Pancreas (tissue), 10 donors: ENCODE measurements at places on chromosomes 5 and 9. TPM values are rescaled to one million over a fixed set of nuclear protein-coding genes. Genes with fewer than 3 reads are reported as not detected.
A peak's percentile ranks its signal among the peaks of the same experiment; 100 is the strongest.

Gene STPG3
- not detected for polyA plus RNA-seq

Gene TRIM32
- 3.2 TPM for polyA plus RNA-seq

Gene OCLN
- 12.9 TPM for polyA plus RNA-seq

Gene FGF10
- polyA plus RNA-seq, result 1.8 TPM

Gene CFAP90
- 2.1 TPM for polyA plus RNA-seq

Gene HRH2
- polyA plus RNA-seq, result 0.34 TPM

Gene WHRN
- 23.7 TPM for polyA plus RNA-seq

Gene PIP5K1B
- 1.5 TPM for polyA plus RNA-seq

Gene MEIKIN
- not detected for polyA plus RNA-seq

Gene SHC3
- polyA plus RNA-seq, result 0.92 TPM

DNA sequence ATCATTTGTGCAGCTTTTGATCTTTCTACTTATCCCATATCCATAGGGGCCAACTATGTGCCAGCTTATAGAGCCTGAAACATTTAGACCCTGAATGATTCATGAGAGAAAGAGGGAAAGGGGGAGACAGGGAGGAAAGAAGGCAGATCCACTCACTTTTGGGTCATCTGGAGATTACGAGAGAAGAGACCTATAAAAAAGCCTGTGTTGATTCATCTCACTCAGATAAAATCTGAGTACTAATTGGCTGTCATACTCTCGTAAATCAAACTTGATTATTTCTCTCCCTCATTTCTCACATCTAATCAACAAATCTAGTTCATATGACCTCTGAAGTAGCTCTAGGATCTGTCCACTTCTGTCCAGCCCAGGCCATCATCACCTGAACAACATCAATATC is 137.1 kb downstream of the ARL15 start:
- no peaks in the 10 kb centered on the region for H3K36me3 ChIP-seq
- no peak for DNase-seq
- no peaks in the 10 kb centered on the region for H3K27me3 ChIP-seq
- no peaks in the 10 kb centered on the region for H3K4me1 ChIP-seq
- no peak overlapping the region for H3K4me3 ChIP-seq
- H3K27ac ChIP-seq, result no peak overlapping the region

DNA sequence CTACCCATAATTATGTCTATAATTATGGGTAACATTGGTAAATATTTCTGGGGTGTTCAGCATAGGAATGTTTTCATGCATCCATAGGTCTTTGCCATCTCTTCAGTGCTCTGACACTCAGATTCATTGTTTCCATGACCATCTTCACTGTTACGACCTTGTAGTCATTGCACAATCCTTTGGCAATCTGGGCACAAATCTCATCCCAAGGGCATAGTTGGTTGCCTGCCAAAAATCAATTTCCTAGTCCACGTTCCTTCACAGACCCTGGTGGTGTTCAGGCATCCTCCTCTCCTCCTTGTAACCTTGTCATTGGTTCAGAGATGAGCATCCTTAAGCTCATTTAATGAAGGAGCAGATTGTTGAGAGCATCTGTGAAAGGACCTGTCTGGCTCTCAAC is 1400.7 kb downstream of the CDH12 start:
- no peak for DNase-seq
- no peaks in the 10 kb centered on the region for H3K27me3 ChIP-seq
- H3K27ac ChIP-seq, result no peak overlapping the region
- H3K4me1 ChIP-seq, result no peaks in the 10 kb centered on the region
- no peaks in the 10 kb centered on the region for H3K36me3 ChIP-seq

- H3K27me3 ChIP-seq, result no peaks in the 10 kb centered on the region
- DNase-seq, result no peak
- no peaks in the 10 kb centered on the region for H3K36me3 ChIP-seq
- H3K4me1 ChIP-seq, result no peaks in the 10 kb centered on the region
Observed at GRCh38 chr5:27403243-27403882, 365.0 kb upstream of the CDH9 start.

DNA sequence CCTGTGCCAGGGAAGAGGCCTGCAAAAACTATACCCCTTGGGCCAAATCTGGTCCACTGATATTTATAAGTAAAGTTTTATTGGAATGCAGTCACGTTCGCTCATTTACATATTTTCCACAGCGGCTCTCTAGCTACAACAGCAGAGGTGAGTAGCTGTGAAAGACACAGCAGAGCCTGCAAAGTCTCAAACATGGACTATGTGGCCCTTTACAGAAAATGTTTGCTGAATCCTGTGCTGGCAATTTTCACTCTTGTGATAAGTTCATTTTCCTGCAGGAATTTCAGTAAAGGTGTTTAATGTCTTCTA is 70.1 kb downstream of the EPB41L4B start:
- peak overlapping the region; percentile 93 for H3K27ac ChIP-seq
- H3K4me3 ChIP-seq, result no peak overlapping the region
- H3K27me3 ChIP-seq, result no peaks in the 10 kb centered on the region
- DNase-seq, result no peak
- no peaks in the 10 kb centered on the region for H3K36me3 ChIP-seq
- peaks cover 70% of the 10 kb centered on the region for H3K4me1 ChIP-seq

DNA sequence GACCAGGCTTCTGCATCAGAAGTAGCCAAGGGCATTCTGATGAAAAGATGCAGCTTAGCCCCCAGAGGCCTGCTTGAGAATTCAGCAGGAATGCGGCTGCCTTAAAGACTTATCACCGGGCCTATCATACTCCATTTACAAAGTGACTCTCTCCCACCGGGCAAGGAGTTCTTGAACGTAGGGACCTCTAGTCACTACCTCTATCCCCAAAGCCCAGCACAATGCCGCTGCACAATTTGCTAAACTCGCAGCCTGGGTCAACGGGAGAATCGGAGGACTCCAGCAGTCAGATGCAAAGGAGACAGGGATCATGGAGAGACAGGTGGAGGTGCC is 661 bp downstream of the PDCL start:
- H3K36me3 ChIP-seq, result no peaks in the 10 kb centered on the region
- no peak for DNase-seq
- peak overlapping the region; percentile 84 for H3K27ac ChIP-seq
- H3K4me1 ChIP-seq, result peaks cover 18% of the 10 kb centered on the region
- no peaks in the 10 kb centered on the region for H3K27me3 ChIP-seq
- H3K4me3 ChIP-seq, result peak overlapping the region; percentile 87

GRCh38 chr5:120657104-120657503 is 193.0 kb downstream of the PRR16 start:
- no peaks in the 10 kb centered on the region for H3K36me3 ChIP-seq
- no peaks in the 10 kb centered on the region for H3K4me1 ChIP-seq
- DNase-seq, result no peak
- H3K4me3 ChIP-seq, result no peak overlapping the region
- no peak overlapping the region for H3K27ac ChIP-seq

- H3K4me1 ChIP-seq, result no peaks in the 10 kb centered on the region
- DNase-seq, result no peak
- H3K27ac ChIP-seq, result no peak overlapping the region
- H3K4me3 ChIP-seq, result no peak overlapping the region
Observed at GRCh38 chr5:111495159-111495558, 17.2 kb downstream of the STARD4 start.

DNA sequence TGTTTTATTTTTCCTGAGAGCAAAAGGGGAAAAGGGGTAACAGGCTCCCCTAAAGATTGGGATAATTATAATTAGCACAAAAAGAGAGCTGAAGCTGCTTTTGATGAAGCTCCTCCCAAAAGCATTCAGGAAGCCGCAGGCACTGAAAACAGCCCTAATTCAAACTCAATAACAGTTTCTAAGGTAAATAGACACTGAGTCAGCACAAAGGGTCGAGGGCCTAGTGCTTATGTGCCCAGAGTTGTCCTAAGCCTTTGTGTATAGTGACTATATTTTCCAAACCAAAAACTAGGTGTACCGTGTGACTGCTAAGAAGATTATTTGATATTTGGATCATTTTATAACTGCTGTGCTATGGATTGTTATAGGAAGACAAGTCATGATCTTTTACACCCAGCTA is 67.7 kb downstream of the HMHB1 start:
- H3K4me3 ChIP-seq, result no peak overlapping the region
- no peak for DNase-seq
- H3K27me3 ChIP-seq, result no peaks in the 10 kb centered on the region
- H3K27ac ChIP-seq, result no peak overlapping the region
- no peaks in the 10 kb centered on the region for H3K4me1 ChIP-seq

DNA sequence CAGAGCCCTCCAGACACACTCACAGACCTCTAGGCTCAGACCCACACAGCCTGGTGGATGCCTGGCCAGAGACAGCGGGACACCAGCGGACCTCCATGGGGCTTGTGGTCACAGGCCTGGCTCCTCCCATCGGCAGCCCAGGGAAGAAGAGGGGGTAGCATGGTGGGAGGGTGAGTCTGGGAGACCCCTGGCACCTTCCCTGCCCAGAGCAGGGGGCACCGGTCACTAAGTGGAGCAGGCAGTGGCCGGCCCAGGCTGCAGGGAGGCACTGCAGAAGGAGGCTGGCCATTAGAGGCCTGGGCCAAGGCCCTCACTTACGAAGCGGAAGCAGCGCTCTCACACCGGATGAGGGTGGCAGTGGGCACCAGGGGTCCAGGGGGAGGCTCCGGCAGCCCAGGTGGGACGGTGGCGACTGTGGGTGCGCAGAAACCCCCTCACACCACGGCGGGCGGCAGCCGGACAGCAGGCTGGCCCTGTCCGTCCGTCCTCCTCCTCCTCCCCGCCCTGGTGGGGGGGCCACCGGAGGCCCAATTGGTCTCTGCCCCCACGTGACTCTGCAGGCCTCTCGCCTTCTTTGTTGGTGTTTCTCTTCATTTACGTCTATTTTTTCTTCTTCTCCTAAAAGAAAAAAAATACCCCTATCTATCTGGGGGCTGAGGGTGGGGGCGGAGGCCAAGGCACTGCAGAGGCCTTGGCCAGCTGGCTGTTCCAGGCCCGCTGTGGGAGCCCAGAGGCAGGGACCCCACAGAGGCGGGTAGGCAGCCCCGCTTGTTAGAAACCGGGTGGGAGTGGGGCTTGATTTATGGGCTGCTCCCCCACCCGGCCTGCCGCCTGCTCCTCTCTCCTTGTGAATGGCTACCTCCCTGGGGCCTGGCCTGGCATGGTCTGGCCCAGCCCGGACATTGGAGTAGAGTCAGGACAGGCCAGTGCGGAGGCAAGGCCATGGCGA is at the start of gene NR5A1:
NR5A1 (minus strand) TSS at position 469 of the 949 bp plus-strand sequence. CDS start 4,004 bp downstream, outside the sequence.
- peak; percentile 60 for DNase-seq
- H3K4me1 ChIP-seq, result peaks cover 3% of the 10 kb centered on the region
- H3K36me3 ChIP-seq, result no peaks in the 10 kb centered on the region

GRCh38 chr5:67416986-67417385 is 220.4 kb upstream of the CD180 start:
- H3K4me3 ChIP-seq, result no peak overlapping the region
- H3K4me1 ChIP-seq, result no peaks in the 10 kb centered on the region
- no peak overlapping the region for H3K27ac ChIP-seq
- H3K36me3 ChIP-seq, result no peaks in the 10 kb centered on the region

DNA sequence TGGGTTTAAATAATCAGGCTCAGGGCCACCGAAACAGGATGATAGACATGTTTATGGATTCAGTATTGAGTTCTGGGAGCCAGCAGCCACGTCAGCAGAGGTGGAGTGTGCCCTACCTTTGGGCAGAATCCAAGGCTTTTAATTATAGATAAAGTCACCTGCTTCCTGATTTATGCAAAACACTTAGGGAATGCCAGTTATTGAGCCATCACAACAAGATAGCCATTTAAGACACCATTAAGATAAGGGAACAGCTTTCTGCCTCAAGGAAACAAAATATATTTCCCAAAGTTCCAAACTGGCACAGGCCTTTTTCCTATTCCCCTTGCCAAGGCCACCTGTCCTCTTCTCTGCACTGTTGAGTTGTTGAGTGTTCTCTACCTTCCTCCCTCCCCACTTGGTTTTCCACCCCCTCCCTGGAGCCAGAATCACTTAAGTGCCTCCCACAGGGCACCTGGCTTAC is 2.4 kb downstream of the CCL28 start:
- DNase-seq, result peak; percentile 80
- peak overlapping the region; percentile 84 for H3K27ac ChIP-seq
- H3K27me3 ChIP-seq, result no peaks in the 10 kb centered on the region
- no peaks in the 10 kb centered on the region for H3K36me3 ChIP-seq

- no peak overlapping the region for H3K27ac ChIP-seq
- no peak for DNase-seq
- H3K4me1 ChIP-seq, result peaks cover 8% of the 10 kb centered on the region
- H3K4me3 ChIP-seq, result no peak overlapping the region
- no peaks in the 10 kb centered on the region for H3K27me3 ChIP-seq
Observed at GRCh38 chr5:180294913-180295555, 3.2 kb upstream of the MAPK9 start.

DNA sequence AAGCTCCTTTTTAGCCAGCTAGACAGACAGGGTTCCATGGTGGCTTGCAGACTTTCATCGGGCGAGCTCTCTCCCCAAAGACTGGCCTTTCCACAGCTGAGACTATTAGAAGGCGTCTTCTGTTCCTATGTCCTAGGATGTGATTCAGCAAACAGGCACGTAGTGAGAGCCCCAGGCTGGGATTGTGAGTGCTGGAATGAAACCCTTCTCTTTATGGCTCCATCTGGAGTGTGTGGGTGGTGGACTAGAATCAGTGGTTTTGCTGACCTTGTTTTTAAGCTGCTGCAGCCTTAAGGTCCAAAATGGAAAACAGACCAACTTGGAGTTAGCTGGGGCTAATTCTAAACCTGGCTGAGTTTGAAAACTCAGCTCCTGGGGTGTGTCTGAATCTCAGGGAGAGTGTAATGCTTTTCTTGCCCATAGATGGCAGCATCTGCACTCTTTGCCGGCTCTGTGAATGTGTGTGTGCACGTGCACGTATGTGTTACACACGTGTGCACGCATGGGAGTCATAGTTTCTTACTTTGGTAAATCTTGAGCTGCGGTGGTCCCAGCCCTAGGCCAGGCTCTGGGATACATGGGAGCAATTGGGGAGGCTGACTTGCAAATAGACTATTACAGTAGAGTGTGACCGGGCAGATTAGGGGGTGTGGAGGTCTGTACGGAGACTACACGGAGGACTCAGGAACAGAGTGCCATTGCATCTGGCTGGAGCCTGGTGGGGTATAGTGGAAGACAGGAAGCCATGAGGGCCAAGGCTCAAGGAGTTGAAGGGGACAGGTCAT is 10.7 kb downstream of the GSN start:
- no peaks in the 10 kb centered on the region for H3K36me3 ChIP-seq
- no peak overlapping the region for H3K4me3 ChIP-seq
- H3K4me1 ChIP-seq, result peaks cover 5% of the 10 kb centered on the region
- no peaks in the 10 kb centered on the region for H3K27me3 ChIP-seq
- DNase-seq, result peak; percentile 68

GRCh38 chr5:14399054-14399692 is 182.4 kb upstream of the OTULINL start:
- no peak overlapping the region for H3K4me3 ChIP-seq
- no peak for DNase-seq
- no peaks in the 10 kb centered on the region for H3K4me1 ChIP-seq
- no peak overlapping the region for H3K27ac ChIP-seq

GRCh38 chr9:89274838-89275237 is 36.2 kb upstream of the CKS2 start:
- H3K27me3 ChIP-seq, result no peaks in the 10 kb centered on the region
- H3K36me3 ChIP-seq, result no peaks in the 10 kb centered on the region
- no peak overlapping the region for H3K4me3 ChIP-seq
